T47D (cell line): ENCODE measurements at places on chromosomes 2 and 18.

DNA sequence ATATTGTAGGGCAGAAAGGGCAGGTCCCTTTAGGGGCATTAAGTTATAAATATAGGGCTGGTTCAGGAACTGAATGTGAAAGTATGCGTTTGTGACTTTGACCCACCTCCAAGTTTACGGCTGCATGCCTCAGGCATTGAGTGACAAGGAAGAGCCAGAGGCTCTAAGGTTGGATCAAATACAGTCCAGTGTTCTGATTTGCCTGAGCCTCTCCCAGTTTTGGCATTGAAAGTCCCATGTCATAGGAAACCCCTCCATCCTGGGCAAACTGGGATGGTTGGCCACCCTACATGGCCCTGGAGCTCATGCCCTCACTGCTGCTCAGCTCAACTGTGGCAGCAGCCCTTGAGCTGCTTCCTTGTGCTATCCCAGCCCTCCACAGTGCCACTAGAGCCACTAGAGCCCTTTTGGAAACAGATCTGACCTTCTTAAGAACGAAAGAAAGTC is 29.9 kb downstream of the HK2 start:
- DNase-seq: no peak

GRCh38 chr2:20421988-20422370 is 24.9 kb upstream of the RHOB start:
- DNase-seq: no peak

- no peak for DNase-seq
Measured at GRCh38 chr2:8606226-8606625, 75.6 kb upstream of the ID2 start.

DNA sequence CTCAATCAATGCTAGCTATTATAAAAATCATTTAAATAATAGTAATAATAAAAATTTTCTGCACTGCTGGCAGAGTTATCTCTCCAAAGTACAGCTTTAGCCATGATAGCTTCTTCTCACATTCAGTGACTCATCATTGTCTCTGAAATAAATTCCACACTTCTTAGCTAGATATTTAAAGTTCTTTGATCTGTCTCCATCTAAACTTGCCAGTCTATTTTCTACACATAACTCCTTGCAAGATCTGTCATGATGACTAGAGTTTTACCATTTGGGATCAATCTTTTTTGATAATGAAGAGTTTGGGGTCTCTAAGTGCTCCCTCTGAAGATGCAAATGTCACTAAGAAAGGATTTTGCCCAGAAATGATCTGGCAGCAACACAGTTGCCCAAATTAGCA is 155.4 kb upstream of the LHCGR start:
- no peak for DNase-seq

DNA sequence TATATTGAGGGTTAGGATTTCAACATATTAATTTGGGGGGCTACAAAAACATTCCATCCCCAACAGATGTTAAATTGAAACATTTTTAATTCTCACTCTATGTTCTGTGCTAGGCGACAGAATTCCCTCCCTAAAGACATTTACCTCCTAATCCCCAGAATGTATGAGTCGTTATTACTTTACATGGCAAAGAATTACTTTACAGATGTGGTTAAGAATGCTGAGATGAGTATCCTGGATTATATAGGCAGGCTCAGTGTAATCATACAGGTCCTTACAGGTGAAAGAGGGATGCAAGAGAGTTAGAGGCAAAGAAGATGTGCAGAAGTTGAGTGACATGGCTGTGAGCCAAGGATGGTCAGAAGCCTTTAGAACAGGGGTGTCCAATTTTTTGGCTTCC is 974.1 kb upstream of the ACVR2A start:
- DNase-seq: no peak

- DNase-seq: no peak
Measured at GRCh38 chr2:195636890-195637289, 20.1 kb upstream of the SLC39A10 start.

GRCh38 chr2:61898810-61899209 is 6.7 kb upstream of the COMMD1 start:
- no peak for DNase-seq

- no peak for DNase-seq
Measured at GRCh38 chr2:11622611-11623010, 47.4 kb downstream of the NTSR2 start.

DNA sequence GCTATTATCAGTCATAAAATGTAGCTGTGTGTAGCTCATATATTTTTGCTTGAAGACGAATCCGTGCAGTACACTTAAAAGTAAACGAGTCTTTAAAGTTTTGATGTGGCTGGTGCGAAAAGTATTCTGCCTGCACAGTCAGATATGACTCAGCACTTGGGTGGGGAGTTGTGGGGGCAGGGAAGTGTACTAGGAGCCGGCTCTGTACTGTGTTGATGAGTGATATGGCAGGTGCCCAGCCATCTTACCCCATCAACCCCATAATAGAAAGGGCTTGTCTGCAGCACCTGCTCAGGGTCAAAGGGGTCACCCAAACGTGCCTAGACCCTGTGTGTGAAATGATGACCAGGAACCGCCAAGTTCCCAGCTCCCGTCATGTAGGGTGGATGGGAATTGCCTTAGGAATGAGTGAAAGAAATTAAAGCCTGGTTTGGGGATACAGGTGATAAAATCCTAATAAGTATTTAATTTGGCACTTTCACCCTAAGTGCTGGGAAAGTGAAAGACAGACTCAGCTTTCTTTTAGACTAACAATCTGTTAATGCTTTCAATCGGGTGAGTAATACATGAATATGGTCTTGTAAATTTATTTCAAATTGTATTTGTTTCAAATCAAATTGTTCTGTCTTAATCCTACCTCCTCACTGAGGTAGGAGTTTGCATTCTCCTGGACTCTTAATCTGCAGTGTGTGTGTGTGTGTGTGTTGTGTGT is 48.0 kb downstream of the BCL2L11 start:
- no peak for DNase-seq

GRCh38 chr2:52128081-52128480 is 1096.1 kb upstream of the NRXN1 start:
- no peak for DNase-seq

GRCh38 chr2:96918754-96919550 is 49.1 kb upstream of the SEMA4C start:
- DNase-seq: no peak

DNA sequence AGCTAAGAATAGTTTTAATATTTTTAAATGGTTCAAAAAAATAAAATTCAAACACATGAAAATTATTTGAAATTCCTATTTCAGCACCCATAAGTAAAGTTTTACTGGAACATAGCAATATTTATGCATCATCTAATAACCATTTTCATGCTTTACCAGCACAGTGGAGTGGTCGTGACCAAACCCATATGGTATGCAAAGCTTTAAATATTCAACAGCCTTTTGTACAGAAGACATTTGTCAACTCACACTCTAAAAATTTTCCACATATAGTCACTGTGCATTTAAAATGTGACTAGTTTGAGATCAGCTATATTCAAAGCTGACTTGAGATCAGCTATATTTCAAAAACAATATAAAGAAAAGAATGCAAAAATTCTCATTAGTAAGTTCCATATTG is 46.2 kb downstream of the PUM2 start:
- no peak for DNase-seq

- DNase-seq: no peak
Measured at GRCh38 chr2:157857881-157858280, 18.2 kb downstream of the ACVR1 start.

DNA sequence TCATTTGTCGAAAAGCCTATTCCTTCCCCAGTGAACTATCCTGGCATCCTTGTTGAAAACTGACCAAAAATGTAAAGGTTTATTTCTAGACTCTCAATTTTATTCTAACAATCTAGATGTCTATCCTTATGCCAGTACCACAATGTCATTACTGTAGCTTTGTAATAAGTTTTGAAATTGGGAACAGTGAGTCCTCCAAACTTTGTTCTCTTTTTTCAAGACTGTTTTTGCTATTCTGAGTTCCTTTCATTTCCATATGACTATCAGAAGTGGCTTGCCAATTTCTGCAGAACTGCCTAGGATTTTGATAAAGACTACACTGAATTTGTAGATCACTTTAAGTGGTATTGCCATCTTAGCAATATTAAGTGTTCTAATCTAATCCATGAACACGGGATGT is 9.7 kb downstream of the STARD7 start:
- DNase-seq: no peak
